ENCODE measurements at places on chromosomes 7 and 10.

DNA sequence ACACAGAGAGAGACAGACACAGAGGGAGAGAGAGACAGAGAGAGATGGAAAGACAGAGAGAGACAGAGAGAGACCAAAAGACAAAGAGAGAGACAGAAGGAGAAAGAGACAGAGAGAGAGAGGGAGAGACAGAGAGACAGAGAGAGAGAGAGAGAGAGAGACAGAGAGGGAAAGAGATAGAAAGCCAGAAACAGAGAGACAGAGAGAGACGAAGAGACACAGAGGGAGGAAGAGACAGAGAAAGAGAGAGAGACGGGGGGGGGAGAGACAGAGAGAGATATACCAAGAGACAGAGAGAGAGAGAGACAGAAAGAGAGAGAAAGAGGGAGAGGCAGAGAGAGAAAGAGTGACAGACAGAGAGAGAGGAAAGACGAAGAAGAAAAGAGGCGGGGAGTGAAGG, 10.2 kb downstream of the VSTM4 start:
- no peak for DNase-seq

GRCh38 chr7:24334012-24334411, 50.0 kb downstream of the NPY start:
- no peak for DNase-seq

DNA sequence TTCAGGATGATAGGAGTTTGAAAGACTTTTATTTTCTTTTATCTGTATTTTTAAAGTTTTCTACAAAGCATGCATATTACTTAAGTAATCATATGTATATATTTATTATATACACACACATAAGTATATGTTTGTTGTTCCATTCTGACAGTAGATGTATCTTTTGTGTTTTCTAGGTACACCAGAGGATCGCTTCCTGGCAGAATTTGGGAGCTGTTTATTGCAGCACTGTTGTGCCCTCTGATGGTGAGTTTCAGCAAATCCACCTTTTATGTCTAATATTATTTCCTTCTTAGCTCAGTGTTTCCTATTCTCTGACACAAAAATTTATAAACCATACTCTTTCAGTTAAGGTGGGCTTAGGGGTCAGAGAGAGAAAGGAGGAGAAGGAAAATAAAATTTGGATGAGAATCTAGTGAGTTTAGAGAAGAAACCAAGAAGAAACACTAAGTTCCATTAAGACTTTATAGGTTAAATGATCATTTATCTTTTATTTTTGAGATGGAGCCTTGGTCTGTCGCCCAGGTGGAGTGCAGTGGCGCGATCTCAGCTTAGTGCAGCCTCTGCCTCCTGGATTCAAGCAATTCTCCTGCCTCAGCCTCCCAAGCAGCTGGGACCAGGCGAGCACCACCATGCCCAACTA, 59.2 kb upstream of the OIT3 start:
- DNase-seq = peak; percentile 53

GRCh38 chr7:50204581-50204980, 99.9 kb upstream of the IKZF1 start:
- DNase-seq = no peak

DNA sequence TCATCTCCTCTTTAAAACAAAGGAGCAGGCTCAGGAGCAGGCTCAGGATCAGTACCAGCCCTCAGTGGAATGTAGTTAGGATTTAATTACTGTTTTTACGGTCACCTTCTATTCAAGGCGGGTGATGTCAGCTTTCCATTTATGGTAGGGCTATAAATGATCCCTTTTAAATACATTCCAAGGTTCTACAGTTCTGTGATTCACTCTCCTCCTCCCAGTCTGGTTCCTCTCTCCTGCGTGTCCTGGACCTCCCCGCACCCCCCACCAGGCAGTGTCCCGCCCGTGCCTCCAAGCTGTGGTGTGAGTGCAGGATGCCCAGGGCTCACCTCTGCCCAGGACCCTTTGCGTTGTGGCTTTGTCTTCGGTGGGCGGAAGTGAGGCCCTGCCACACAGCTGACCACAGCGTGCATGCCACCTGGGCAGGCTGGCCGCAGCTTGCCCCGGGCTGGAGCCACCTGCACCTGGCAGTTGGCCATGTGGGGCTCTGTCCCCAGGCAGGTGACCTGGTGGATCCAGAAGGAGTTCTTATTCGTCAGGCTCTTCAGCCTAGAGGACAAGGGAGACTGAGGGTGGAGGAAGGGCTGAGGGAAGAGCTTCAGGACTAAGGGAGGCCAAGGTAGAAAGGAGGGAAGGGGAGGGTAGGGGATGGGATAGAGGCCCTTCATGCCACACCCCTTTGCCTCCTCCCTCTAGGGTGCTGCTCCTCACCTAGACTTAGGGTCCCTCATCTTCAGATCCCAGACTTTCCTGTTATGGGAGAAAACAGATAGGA, 9.1 kb downstream of the LOXL4 start:
- DNase-seq = peak; percentile 78

GRCh38 chr10:78450239-78450638, 416.6 kb downstream of the RPS24 start:
- DNase-seq = no peak

GRCh38 chr10:36946598-36946997, 178.8 kb upstream of the ANKRD30A start:
- DNase-seq = no peak

- DNase-seq = no peak
These were observed 17.6 kb upstream of the ELN start for GRCh38 chr7:74010407-74010806.

- peak; percentile 71 for DNase-seq
These were observed 8.3 kb upstream of the PPP1R35 start for GRCh38 chr7:100444311-100445278.

- no peak for DNase-seq
These were observed 245.4 kb downstream of the ADARB2 start for GRCh38 chr10:1491901-1492300.

DNA sequence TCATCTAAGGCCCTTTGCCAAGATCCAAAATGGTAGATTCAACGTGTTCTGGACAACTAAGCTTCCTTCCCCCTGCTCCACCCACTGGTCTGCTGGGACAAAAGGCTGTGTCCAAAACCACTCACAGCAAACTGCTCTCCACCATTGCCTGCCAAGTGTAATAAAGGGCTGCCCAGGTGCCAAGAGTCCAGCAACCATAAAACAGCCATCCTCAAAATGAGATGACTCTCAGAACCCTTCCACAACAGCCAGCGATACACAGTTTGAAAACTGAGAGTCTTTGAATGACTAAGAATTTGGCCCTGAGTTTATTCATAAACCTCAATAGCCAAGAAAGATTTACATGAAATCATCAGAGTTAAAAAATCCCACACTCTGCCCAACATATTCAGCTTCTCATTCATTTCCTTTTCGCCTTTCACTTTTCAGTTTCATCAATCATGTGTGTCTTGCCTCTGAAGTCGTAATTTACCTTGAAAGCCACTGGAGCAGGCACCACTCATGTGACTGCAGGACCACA, 658.1 kb upstream of the MGMT start:
- no peak for DNase-seq
